ENCODE measurements at places on chromosomes 6 and 20.

DNA sequence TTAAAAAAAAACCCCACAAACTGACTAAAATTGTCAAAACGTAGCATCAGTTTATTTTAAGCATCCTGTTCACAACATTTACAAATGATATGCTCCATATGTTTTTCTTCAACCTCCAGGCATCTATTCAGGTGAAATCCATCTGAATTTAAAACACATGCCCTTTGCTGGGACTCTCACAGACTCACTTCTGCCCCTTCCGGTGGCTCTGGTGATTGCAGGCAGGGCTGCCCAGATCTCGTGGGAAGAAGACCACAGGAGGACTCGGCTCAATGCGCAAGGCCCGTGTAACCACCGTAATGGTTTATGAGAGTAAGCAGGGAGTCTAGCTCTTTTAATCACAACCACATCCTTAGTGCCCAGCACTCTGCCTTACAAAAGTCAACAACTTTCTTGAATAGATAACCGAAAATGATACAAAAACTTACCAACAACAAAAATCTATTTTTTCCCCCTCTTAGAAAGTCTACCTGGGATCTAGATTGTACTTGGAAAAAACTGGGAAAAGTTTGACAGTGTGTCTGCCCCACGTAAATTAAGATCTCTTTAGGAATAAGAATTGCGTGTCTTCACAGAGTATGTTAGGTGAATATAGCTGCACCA, 139.1 kb downstream of the KIF16B start:
- peak; percentile 38 for DNase-seq

- no peak for DNase-seq
These were observed 251.6 kb downstream of the KCNQ5 start for GRCh38 chr6:72873433-72873832.

DNA sequence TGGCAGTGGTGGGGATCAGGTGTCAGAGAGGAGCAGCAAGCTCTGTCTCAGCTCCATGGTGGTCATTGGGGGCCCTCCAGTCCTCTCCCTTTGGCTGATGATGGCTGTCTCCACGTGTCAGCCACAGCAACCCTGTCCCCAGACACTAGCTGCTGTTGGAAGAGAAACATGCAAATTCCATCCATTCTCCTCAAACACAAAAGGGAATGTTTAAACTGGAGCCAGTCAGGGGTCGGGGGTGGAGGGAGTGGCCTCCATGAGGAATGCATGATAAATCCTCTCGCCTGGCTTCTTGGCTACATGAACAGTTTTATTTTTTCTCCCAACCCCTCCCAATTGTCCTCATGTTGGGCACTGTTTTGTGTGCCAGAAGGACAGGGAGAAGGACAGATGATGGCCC, 86.4 kb downstream of the EDN3 start:
- DNase-seq, result no peak

DNA sequence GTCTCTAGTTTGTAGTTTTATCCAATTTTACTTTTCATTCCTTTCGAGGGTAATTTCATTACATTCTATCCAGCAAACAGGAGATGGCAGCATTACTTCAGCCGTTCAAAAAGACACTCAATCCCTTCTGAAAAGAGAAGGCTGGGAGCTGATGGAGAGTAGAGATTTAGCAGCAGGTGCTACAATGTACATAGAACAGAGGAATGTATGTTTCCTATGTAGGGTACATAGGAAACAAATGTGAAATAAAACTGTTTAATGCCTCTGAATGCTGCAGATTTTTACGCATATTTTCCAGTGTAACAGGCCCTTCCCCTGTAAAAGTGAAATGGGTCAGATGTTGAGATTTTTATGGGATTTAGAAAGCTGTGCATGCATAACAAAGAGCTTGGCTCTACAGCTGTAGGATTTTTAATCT, 16.0 kb downstream of the RPS12 start:
- no peak for DNase-seq

DNA sequence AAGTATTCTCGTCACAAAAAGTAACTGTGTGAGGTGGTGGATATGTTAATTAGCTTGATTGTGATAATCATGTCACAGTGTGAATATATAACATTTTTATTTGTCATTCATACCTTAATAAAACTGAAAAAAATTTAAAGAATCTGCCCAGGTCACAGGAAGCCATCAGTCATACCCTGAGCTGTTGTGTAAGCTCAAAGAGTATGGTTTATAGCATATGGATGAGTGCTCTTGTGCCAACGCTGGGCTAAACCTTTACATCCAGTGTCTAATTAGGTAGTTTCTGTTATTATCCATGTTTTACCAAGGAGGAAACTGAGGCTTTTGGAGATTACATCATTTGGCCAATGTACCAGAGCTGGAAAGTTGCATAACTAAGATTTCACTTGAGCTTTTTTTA, 11.4 kb downstream of the PKIG start:
- DNase-seq, result no peak

- DNase-seq, result no peak
These were observed 49.6 kb upstream of the GFRAL start for GRCh38 chr6:55277646-55278045.

GRCh38 chr6:28880894-28881780, 42.6 kb downstream of the TRIM27 start:
- DNase-seq, result peak; percentile 36

GRCh38 chr20:43721429-43722152, 5.2 kb downstream of the GTSF1L start:
- DNase-seq, result no peak

- DNase-seq, result no peak
These were observed 38.4 kb downstream of the INSM1 start for GRCh38 chr20:20406306-20406705.

DNA sequence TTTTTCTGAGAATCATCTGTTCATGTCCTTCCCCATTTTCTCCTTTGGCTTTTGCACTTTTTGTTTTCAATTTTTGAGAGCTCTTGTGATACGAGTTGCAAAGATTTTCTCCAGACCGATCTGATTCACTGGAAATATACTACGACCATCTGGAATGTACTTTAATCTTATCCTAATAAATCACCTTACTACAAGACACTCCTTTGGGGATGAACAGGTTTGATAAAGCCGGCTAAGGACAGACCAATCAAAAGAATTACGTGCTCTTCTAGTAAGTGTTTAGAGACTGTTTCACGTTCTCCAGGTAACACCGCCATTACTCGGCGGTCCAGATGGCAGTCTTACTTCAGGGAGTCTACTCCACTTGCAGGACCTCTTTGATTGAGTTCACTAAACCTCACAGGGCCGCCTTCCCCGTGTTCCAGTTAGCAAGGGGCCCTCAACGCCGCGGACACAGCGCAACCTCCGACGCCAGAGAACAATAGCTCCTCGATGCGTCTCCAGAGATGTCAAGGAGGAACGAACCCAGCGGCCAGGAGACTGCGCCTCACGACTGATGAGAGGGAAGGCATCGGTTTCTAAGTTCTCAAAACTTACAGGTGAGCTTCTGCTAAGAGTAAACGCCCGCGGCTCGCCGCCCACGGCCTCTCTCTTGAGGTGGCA, 920 bp upstream of the WTAP start:
- DNase-seq, result no peak

GRCh38 chr6:7954477-7955200, 44.1 kb upstream of the TXNDC5 start:
- DNase-seq, result no peak

GRCh38 chr6:134634966-134635365, 314.9 kb downstream of the ALDH8A1 start:
- DNase-seq, result no peak

DNA sequence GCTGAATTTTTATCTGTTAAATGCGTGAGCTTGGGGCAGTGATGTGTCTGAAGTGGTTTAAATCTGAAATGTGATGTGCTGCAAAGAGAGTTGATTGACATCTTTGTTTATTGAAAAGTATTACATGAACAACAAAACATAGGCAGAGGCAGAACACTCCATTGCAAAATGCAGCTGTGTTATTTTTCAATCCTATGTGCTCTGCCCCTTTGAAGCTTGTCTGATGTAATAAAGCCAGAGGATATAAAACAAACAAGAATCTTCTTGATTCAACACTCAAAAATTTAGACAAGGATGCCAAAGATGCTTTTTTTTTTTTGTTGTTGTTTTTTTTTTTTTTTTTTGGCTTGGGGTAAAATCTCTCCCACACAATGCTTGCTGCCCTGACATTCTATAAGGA, 482.4 kb upstream of the MMS22L start:
- no peak for DNase-seq

- DNase-seq, result no peak
These were observed 64.5 kb downstream of the OR2B2 start for GRCh38 chr6:27847706-27848105.

DNA sequence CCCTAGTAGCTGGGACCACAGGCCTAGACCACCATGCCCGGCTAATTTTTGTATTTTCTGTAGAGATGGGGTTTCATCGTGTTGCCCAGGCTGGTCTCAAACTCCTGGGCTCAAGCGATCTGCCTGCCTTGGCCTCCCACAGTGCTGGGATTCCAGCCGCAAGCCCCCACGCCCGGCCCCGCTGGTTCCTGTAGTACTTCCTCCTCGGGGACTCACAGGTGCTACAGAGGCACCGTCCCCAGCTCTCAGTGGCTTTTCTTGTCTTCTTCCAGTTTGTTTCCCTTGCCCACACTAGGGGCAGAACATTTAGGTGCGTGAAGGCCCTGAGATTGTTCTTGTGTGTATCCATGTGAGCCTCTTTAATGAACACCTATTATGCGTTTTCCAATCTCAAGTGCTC, 773 bp upstream of the ZBP1 start:
- no peak for DNase-seq

- DNase-seq, result no peak
These were observed 15.8 kb downstream of the ANKRD60 start for GRCh38 chr20:58212636-58213035.

DNA sequence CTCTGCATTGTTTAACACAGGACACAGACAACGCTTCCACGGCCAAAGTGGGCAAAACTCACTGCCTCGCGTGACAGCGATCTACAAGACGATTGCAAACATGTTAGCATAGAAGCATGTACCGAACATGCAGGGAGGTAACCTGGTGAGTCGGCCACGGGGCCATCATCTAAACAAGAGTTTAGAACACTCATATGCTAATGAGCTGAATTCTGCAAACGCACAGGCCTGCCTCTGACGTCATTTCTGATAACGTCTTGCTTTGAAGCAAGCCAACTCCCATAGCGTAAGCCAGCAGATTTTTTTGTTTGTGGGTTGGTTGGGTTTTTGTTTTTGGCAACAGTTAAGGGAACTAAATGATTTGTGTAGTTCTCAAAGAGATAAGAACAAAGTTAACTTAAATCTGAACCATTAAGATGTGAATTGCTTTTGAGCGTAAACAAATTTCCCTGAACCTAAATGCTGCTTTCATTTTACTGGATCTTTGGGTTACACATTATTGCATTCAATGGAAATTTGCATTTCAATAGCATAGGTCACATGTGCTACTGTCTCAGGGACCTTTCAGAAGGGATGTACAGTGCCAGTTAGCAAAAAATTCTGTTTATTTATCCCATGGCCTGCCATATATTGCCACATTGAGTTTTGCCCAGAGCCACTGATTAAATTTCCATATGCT, 184.5 kb upstream of the PDE10A start:
- no peak for DNase-seq

- no peak for DNase-seq
These were observed 28.9 kb downstream of the EIF2S2 start for GRCh38 chr20:34083137-34083536.

DNA sequence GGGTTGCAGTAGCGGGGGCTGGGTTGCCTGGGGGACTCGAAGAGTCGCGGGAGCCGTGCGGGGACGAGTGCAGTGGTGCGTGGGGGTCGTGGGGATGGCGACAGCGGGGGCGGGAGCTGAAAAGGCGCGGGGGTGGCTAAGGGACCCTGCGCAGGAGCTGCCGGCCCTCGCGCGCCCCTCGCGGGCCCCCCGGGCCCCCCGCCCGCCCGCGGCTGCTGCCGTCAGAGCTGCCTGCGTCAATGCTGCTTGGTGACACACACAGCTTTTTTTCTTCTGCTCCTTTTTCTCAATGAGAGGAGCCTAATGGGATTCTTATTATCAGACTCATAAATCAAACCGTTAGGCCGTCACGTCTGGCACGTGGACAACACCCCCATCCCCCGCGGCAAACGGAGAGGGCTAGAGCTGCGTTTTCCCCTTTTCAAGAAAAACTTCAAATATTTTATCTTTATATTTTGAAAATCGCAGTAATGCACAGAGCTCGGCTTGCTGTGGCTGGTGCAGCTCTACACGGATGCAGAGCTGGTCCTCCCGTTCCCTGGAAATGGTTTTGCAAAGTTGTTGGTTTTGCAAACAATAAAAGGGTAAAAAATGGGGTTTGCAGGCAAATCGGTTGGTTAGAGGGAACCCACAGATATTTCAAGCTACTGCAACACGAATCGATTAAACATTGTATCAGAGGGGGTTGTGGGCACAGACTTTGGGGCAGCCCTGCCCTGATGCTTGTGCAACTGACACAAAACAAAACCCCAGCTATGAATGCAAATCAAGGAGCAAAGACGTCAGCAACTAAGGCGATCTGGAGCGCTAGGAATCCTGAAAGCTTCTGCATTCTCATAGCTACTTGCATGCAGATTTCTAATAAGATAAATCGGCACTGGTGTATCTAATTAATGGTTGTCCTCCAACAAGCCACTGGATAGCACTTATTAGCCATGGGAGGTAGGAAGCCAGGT, 161.4 kb downstream of the TBXT start:
- DNase-seq, result no peak

GRCh38 chr6:157221817-157222175, 101.5 kb downstream of the TMEM242 start:
- DNase-seq, result no peak

DNA sequence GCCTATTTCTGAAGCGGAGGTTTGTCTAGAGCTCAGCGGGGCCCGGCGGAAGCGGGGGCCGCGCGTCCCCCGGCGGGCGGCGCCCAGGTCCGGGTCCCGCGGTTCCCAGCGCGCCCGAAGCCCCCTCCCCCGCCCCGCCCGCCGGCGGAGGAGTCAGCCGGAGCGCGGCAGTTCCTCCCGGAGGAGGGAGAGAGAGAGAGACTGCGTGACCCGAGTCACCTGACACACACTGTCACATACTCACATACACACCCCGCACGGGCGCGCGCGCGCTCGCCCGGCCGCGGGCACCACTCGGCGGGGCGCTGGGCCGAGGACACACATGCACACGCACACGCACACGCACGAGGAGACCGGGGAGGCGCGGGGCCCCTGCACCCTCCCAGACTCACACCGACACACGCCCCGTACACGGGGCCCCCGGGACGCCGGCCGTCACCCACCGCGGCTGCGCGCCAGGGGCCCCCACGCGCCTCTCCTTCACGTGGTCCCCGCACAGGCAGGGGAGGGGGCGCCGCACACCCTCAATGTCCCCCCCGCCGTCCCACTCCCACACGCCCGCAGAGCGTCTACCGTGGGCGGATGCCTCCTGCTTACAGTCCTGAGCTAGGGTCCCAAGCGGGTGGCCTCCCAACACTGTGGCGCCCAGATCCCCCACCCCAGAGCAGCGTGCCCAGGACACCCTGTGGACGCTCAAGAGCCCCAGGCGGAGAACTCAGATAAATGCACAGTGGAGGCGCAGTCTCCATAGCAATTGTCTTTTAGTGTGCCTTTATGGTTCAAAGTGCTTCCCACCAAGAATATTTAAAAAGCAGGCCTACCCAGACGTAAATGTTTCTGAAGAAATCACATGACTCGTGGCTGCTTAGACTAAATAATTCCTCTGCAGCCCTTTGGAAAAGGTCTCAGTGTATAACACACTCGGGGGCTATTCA, at the start of gene RRAGD:
RRAGD (minus strand) TSS at position 203 of the 935 bp plus-strand sequence. CDS start 280 bp downstream, outside the sequence.
- DNase-seq, result peak; percentile 70

GRCh38 chr6:11126876-11127275, 15.4 kb upstream of the ERVFRD-1 start:
- no peak for DNase-seq

GRCh38 chr6:108562503-108562993, 1.8 kb downstream of the FOXO3 start:
- no peak for DNase-seq
